ENCODE measurements at places on chromosomes 1 and 21.
A peak's percentile ranks its signal among the peaks of the same experiment; 100 is the strongest.

DNA sequence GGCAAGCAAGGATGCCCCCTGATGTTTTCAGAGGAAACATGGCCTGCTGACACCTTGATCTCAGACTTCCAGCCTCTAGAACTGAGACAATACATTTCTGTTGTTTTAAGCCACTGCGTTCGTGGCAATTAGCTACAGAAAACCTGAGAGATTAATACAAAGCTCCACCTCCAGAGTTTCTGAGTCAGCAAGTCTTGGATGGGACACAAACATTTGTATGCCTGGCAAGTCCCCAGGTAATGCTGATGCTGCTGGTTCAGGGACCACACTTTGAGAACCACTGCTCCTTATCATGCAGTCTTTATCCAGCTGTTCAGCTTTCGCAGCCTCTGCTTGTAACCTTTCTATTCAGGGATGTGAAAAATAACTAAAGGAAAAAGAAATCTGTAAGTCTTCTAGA is 565.7 kb upstream of the PLXNA2 start:
- no peak for DNase-seq

- DNase-seq, result no peak
Observed at GRCh38 chr1:198548890-198549289, 8.4 kb upstream of the ATP6V1G3 start.

DNA sequence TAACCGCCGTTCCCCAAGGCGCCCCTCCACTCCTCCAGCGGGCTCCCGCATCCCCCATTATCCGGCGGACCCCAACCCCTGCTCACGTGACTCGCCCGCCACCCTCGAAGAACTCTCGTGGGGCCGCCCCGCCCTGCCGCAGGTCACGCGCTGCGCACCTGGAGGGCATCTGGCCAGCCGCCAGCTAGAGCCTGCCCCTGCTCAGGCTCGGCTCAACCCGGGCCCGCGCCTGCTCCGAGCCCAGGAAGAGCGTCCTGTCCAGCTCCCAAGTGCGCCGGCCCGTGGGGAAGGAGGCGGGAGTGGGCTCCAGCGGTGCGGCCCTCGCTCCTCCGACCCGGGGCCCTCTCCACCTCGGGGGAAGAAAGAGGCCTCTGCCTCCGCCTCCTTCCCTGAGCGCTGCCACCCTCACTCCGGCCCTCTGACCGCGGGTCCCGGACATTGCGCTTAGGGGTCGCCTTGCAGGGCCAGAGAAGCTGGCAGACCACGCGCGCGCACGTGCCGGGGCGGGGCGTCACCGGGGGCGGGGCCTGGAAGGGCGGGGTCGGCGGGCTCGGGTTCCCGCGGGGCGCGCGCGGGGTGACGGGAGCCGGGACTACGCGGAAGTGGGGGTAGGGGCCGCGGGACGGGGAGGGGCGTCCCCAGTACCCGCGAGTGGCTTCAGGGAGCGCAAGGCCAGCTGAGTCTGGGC is 28.4 kb downstream of the HMGN2 start:
- DNase-seq, result peak; percentile 88

GRCh38 chr1:237012788-237013383 is 8.6 kb upstream of the MT1HL1 start:
- DNase-seq, result no peak

GRCh38 chr1:96587222-96587621 is 134.4 kb upstream of the PTBP2 start:
- no peak for DNase-seq

DNA sequence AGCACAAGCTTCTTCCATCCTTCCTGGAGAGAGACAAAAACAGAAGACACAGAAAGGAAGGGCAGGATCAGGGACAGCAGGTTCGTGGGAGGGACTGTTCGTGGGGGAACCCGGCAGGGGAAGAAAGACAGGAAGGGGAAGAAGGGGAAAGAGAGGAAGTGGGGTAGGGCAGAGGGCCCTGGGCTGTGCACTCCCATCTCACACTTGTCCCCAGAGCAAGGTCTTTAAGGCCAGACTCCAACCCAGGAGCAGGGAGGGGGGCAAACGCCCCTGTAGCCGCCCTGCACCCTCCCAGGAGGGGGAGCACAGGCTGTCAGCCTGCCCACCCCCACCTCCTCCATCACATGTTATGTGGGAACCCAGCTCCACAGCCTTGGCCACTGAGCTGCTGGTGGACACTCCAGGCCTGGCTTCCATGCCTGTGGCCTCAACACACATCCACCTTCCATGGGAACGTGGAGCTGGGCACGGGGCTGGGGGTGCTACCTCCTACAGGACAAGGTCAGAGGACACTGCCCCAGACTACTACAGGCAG is 9.3 kb downstream of the SLC19A1 start:
- DNase-seq, result no peak

- no peak for DNase-seq
Observed at GRCh38 chr1:41840592-41841246, 78.0 kb downstream of the HIVEP3 start.

- DNase-seq, result no peak
Observed at GRCh38 chr1:20250340-20250989, 40.2 kb upstream of the VWA5B1 start.

DNA sequence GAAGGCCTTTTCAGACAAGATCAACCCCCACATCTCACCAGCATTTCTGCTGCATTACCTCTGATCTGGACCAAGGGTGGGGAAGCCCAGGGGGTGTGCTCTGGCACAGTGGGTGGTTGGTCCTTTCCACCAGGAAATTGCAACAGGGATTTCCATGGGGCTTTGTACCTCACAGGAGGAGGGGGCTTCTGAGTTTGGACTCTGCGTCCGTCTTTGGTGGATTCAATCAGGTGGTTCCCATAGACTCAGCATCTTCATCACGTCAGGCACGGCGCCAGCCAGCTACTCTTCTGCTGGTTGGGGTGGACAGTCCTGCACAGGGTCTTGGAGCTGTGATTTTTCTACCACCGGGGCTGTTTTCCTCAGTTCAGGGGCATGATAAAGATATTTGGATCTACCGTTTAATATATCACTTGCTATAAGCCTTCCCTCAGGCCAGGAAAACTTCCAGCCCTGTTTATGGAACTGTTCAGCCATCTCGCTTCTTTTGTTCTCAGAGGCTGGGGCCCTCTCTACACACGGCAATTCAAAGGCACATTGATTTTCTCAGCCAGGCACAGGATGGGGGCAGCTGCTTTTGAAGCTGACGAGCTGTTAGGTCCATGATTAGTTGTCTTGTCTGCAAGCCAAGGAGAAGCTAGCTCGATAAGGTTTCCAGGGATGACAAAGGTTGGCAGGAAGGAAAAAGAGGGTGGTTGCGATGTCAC is 467.3 kb downstream of the CAMTA1 start:
- DNase-seq, result no peak

- peak; percentile 59 for DNase-seq
Observed at GRCh38 chr1:153404768-153405167, 11.6 kb upstream of the S100A7A start.

GRCh38 chr1:56050911-56051310 is 528.5 kb downstream of the PLPP3 start:
- DNase-seq, result no peak

- peak; percentile 54 for DNase-seq
Observed at GRCh38 chr1:156910309-156910782, 10.1 kb upstream of the LRRC71 start.

DNA sequence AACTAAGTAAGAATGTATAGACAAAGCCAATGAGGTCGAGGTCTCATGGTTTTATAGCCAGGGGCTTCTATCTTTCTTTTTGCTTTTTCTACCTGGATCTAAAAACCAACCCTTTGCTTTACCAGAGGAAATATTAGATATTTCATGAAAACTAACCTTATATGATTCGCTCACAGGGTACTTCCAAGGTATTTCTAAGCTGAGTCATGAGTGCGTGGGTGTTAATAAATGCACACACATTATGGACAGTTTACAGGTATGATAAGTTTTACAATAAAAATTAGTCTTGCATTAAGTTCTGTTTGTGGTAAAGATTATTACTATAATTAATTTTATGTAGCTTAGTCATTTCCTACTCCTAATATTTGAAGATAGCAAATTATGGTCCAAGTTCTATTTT is 217.2 kb downstream of the CHRM3 start:
- no peak for DNase-seq

GRCh38 chr21:40254540-40255465 is 387.6 kb downstream of the PCP4 start:
- no peak for DNase-seq

DNA sequence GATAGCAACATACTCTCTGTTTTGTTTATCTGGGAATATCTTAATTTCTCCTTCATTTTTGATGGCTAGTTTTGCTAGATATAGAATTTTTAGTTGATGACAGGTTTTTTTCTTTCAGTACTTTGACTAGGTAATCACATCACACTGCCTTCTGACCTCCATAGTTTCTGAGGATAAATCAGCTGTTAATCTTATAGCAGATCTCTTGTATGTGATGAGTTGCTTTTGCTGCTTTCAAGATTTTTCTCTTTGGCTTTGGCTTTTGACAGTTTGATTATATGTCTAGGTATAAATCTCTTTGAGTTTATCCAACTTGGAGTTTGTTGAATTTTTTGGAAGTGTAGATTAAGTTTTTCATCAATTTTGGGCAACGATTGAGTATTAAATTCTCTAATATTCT is 142.6 kb downstream of the ZNF644 start:
- no peak for DNase-seq

DNA sequence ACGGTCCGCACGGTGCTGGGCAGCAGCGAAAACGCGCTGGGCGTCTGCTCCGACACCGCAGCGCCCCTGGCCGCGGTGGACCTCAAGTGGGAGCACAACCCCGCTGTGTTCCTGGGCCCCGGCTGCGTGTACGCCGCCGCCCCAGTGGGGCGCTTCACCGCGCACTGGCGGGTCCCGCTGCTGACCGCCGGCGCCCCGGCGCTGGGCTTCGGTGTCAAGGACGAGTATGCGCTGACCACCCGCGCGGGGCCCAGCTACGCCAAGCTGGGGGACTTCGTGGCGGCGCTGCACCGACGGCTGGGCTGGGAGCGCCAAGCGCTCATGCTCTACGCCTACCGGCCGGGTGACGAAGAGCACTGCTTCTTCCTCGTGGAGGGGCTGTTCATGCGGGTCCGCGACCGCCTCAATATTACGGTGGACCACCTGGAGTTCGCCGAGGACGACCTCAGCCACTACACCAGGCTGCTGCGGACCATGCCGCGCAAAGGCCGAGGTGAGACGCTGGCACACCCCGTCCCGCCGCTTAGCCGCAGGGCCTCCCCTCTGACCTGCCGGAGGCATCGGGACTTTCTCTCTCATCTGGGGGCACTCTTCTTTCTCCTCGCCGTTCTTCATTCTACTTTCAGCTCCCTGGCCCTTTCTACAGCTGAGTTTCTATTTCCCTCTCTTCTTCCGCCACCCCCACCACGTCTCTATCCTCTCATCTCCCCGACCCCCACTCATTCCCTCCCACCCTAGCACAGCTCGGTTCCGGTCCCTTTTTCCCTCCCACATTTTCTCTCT is 1.0 kb downstream of the NPR1 start:
- DNase-seq, result peak; percentile 25
